ENCODE measurements at places on chromosomes 1 and 21.
A peak's percentile ranks its signal among the peaks of the same experiment; 100 is the strongest.

DNA sequence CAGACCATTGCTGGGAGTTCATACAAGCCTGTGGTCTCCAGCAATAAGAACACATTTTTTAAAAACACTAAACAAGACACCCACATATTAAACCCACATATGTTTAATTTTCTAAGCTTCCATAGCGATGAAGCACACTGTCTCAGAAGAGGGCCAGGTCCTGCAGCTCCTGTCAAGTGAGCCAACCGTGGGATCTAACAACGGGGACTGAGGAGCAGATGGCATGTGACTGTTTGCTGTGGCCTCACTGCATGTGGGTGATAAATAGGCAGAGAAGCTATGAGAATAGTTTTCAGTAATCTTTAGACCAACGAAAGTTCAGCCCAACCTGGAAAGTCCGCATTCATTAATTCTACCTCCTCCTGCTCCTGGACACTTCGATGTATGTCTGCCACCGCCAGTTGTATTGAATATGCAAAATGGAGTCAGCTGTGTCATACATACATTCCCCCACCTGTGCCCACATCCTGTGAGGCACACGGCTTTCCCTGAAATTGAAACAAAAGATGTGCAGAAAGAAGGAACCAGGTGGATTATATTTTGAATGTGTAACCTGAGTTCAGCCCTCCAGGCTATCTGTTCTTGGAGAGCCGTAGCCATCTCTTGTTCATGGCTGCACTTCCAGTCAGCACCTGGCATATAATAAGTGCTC is 88.2 kb downstream of the MIS18A start:
- peak; percentile 49 for DNase-seq

DNA sequence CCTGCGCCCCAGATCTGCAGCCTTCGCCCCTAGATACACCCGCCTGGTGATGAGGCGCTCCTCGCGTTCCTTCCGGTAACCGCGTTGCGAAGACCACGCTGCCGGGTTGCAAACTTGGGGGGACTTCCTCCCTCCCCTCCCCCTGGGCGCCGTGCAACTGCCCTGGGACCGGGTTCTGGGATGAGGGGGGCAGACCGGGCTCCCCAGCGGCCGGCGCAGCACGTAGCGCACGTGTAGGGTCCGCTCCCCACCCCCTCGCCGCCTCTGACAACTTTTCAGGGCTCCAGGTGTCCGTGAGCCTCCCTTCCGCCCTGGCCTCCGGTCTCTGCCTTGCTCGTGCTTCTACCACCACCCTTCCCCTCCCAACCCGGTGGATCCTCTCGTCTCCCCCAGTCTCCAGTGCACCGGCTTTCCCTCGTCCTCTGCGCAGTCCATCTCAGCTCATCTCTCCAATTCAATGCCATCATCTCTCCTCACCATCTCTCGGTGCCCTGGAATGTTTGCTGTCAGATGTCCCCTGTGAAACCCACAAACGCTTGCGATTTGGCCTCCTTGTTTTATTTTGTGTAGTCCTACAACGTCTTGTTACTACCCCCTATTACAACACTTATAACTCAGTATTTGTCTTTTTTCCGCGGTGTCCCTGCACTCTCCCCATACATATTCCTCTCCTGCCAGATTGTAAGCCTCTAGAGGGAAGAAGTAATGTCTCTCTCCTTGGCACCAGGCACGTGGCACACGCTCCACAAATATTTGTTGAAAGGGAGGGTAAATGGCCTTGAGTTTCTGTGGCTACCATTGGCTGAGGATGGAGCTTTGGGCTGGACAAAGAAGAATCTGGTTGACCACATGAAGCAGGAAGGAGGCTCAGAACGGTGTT is 782 bp downstream of the PCAT6 start:
- DNase-seq = no peak

- DNase-seq = no peak
Observed at GRCh38 chr1:168301664-168302320, 21.1 kb downstream of the TBX19 start.

GRCh38 chr1:23563003-23563402 is 3.7 kb upstream of the ID3 start:
- no peak for DNase-seq

GRCh38 chr1:165882168-165882837 is 54.9 kb downstream of the UCK2 start:
- DNase-seq = no peak

DNA sequence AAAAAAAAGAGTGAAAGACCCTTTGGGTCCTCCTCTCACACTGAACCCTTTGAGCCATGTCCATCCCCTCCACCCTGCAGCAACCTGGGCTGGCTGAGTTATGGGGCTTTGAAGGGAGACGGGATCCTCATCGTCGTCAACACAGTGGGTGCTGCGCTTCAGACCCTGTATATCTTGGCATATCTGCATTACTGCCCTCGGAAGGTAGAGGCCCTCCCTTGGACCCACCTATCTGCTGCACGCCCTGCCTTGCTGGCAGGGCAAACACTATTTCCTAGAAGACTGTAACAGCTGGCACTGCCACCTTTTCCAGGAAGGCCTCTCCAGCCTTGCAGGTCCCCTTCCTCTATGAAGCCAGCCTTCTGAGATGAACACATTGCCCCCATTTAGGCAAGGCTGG is 1.1 kb downstream of the SLC50A1 start:
- DNase-seq = no peak

GRCh38 chr21:41215856-41216408 is 48.0 kb downstream of the BACE2 start:
- no peak for DNase-seq

DNA sequence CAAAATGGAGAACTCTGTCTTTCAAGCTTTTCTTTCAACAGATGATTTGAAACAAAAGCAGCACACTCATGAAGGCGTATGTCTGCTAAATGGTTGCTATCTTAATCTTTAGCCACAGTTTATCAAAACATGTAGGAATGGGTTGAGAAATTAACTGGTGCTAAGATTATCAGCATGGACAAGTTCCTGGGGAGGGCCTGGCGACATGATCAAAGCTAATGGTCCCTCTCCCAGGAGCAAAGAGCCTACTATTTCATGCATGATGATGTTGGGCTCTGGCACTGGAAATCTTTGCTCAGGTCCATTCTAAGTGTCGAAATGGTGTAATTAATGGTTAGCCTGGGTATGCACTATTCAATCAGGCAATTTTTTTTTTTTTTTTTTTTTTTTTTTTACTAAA is 91.7 kb downstream of the SLC45A1 start:
- no peak for DNase-seq

DNA sequence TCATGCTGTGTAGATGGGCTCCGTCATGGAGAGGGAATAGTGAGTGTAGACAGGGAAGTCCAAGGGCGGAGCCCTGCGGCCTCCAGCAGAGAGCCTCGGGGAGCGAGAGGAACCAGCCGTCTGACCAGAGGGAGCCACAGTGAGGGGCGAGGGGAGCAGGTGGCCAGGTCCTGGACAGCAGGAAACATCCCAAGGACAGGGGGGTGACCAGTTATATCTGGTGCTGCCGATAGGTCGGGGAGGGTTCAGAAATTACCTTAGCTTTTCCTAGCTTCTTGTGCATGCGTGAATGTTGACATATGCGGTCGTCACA is 46.5 kb downstream of the TRAPPC10 start:
- no peak for DNase-seq

DNA sequence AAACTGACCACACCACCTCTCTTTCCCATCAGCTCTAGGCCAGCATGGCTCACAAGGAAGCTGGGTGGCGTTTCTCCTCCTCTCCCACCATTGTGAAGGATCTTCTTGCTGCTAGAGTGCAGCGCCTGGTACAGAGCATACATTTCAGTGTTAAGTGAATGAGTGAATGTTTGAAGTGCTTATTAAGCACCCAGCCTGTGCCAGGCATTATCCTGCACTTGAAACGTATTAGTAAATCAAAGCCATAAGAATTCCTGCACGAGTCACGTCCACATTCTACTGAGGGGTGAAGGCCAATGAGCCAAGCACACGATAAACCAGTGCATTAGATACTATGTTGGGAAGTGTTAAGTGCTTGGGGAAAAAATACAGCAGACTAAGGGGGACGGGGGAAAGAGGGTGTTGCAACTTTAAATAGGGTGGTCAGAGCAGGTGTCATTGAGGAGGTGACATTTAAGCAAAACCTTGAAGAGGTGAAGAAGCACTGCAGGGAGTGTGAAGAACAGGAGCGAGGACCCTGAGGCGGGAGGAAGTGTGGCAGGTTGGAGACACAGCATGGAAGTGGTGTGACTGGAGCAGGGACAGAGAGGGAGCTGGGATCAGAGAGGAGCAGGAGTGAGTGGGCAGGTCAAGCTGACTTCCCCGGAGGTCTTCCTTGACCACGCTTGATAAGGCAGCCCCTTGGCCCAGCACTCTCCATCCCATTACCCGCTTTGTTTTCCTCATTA is 48.5 kb upstream of the LRRN2 start:
- no peak for DNase-seq

DNA sequence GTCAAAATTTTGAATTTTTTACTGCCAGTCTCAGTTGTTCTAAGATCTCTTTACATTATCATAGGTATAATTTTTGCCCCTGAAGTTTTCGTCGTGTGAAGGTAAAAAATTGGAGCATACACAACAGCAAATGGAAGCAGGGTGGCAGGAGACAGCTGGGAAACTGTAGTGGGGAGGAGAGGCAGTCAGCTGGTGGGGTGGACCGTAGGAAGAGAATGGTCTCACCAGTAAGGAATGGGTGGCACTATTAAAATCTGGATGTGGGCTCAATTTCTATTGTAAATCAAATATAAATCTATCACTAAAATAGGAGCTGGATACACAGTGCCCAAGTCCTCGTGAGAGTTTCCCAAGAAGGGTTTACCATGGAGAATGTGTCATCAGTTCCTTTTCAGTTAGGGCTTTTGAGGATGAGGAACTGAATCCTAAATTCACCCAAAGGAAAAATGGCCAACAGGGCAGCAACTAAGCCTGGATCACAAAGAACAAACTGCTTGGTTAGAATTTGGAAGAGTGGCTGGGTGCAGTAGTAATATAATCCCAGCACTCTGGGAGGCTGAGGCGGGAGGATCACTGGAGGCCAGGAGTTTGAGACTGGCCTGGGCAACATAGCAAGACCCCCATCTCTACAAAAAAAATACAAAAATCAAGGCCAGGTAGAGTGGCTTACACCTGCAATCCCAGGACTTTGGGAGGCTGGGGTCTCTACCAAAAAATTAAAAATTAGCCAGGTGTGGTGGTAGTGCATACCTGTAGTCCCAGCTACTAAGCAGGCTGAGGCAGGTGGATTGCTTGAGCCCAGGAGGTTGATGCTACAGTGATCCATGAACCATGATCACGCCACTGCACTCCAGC is 10.5 kb upstream of the IRF2BP2 start:
- peak; percentile 54 for DNase-seq

DNA sequence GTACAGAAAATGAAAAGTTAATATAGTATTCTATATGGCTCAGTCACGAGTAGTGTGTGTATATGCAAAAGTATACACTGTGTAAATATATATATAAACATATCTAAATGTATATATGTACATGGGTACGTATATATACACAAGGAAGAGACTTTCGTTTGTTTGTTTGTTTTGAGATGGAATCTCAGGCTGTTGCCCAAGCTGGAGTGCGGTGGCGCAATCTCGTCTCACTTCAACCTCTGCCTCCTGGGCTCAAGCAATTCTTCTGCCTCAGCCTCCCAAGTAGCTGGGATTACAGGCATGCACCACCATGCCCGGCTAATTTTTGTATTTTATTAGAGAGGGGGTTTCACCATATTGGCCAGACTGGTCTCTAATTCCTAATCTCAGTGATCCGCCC is 16.4 kb downstream of the IL12RB2 start:
- no peak for DNase-seq

- no peak for DNase-seq
Observed at GRCh38 chr1:75133750-75134646, at the start of gene LHX8. TSS of gene LHX8 (plus strand) at chr1:75134388. CDS start at chr1:75136615, 2,227 bp downstream.

DNA sequence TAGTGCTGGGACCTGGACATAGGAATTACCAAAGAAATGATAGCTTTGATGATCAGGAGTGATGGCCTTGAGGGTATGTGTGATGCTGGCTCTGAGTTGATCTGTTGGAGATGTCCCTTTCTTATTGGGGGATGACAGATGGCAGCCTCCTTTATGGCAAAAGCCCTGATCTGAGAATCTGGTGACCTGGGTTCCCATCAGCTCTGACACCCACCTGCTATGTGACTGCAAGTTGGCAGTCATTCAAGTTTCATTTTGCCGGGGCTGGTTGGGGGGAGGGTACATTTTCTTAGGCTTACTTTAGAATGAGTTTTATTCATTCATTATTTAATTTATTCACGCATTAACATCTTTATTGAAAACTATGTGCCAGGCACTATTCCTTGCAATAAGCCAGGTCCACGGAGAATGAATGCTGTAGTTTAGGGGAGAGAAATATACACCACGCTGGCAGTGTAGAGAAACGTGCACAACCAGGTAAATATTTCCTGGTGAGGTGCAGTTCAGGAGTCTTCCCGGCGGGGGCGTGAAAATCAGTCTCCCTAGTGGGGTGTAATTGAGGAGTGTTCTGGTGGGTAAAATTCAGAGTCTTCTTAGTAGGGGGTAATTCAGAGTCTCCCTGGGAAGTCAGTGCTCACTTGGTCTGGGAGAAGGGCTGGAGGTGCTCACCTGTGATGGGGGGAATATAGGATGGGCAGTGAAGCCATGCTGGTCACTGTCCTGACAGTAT is 401.3 kb downstream of the CAMTA1 start:
- DNase-seq = no peak

Data from NCI-H1694 (cell line).